Inflammatory macrophage treated with lipopolysaccharide for 1 hour (primary cell): ENCODE measurements at places on chromosomes 1 and 21.

DNA sequence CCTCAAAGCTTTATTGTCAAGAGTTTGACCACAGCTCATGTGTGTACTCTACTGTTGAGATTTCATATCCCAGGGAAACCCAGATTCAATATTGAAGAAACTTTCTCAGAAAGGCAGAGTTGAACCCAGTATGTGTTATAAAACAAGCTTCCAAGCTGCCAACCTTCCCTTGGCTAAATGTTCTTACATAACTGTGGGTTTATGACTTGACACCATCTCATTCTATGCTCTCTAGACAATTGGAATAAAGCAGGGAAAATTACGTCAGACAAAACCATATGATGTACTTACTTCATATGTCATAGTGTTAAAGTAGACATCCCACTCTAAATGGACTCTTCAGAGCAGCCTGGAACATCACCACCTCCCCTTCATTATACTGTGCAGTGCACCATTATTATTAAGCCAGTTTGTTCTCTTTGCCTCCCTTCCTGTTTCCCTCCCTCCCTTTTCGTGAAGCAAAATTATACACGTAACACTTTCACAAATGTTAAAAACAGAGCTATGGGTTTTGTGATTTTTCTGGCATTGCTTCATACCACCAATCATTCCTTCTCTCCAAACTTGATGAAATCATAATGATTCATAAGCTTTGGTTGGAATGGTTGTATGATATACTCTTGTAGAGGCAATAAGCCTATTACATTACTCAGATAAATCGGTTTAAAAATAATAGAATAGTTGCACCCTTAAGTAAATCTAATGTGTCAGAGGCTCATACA, 507.2 kb downstream of the LTN1 start:
- DNase-seq, result no peak

DNA sequence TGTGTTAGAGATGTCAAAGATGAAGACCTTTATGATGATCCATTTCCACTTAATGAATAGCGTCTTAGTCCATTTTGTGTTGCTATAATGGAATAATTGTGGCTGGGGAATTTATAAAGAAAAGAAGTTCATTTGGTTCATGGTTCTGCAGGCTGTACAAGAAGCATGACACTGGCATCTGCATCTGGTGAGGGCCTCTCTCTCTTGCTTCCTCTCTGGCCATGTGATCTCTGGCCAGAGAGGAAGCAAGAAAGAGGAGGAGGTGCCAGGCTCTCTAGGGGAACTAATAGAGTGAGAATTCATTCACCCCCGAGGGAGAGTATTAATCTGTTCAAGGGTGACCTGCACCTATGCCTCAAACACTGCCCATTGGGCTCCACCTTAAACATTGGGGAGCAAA, 242.8 kb downstream of the DISC1 start:
- DNase-seq, result peak; percentile 57

GRCh38 chr1:27832762-27833161, 2.2 kb downstream of the PPP1R8 start:
- no peak for DNase-seq

GRCh38 chr1:230171356-230172015, 104.4 kb downstream of the GALNT2 start:
- no peak for DNase-seq

- DNase-seq, result no peak
These were observed 38.3 kb downstream of the PAFAH2 start for GRCh38 chr1:25959611-25960010.

DNA sequence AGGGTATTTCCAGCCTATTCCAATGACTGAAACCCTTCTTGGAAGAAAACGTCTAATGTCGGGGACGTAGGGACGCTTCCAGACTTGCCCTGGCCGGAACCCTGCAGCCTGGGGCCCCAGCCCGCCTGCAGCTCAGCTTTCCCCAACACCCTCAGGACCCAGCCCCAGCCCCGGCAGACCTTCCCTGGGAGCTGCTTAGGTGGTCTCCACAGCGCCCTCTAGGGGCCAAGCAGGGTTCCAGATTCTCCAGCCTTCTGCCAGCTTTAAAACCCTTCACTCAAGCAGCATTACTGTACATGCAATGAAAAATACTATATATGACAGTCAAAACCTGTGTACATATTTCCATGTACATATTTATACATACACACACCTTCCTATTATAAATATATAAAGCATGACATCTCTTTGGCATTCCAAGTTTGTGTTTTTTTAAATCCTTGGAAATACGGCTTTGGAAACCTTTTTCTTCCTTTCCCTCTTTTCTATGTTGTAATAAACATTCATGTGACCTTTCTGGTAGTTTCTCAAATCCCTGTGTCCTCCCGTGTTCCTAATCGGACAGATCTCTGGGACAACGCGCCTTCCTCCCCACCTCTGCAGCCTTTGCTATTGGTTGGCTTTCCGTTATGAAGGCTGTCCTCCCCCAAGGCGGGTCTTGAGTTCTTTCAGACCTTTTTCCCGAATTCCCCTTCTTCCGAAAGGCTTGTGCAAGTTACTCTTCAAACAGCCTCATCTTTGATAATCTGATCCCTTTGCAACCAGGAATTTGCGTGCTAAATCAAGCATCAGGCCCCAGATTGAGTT, 60.3 kb downstream of the STUM start:
- DNase-seq, result peak; percentile 66

DNA sequence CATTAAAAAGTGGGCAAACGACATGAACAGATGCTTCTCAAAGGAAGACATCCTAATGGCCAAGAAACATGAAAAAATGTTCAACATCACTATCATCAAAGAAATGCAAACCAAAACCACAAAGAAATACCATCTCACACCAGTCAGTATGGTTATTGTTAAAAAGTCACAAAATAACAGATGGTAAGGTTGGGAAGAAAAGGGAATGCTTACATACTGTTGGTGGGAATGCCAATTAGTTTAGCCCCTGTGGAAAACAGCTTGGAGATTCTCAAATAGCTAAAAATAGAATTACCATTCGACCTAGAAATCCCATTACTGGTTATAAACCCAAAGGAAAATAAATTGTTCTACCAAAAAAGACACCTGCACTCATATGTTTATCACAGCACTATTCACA, 369.4 kb downstream of the KCNH1 start:
- DNase-seq, result no peak

- DNase-seq, result no peak
These were observed 326.0 kb downstream of the BARHL2 start for GRCh38 chr1:90391126-90391525.

DNA sequence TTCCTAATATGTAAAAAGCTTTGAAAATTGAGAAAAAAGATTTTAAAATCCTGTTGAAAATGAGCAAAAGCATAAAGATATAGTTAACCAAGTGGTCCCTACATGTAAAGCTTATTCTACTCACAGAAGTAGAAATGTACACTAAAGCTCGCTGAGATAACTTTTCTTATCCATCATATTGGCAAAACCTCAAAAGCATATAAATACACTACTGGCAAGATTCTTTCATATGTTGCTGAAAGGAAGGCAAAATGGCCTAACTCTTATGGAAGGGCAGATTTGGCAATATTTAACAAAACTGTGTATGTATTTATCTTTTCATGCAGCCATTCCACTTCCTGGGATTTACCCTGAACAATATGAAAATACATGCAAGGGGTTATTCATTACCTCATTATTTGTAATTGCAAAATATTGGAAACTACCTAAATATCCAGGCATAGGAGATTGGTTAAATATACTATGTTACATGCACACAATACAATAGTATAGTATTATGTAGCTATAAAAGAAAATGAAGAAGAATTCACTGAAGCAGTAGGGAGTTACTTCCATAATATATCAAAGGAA, 43.2 kb upstream of the LYPLAL1 start:
- DNase-seq, result peak; percentile 84

DNA sequence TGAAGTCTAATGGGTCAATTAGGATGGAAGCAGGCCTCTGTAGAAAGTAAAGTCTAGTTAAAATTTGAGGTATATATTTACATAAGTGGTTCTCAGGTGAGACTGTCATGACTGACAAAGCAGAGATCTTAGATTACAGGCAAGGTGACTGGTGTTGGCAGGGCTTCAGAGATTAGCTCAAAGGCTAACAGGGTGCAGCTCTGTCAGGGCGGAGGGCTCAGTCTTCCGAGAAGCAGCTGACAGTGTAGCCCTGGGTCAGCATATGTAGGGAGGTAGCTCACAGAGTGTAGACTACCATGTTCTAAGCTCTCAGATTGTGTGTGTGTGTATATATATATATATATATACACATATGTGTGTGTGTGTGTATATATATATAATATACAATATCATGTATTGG, 54.7 kb downstream of the RBM11 start:
- no peak for DNase-seq

DNA sequence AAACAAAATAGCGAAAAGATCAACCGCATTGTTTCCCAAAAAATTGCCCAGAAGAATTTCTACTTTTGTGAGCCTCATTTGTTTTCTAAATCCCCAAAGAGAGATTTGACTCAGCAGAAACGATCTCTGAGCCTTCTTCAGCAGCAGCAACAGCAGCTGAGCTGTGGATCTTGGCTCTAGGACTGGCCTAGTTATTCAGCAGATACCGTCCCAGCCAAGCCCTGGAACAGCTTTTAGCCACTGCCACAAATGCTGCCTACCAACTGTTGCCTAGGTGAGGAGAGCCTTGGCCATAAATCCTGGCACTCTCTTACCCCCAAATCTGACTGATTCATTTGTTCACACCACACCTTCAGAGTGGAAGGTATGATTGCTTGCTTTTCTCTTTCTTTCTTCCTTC, 320.1 kb downstream of the TGFB2 start:
- no peak for DNase-seq

GRCh38 chr1:59077466-59078069, 219.3 kb upstream of the FGGY start:
- DNase-seq, result peak; percentile 47

- DNase-seq, result no peak
These were observed 101.9 kb downstream of the SLC45A1 start for GRCh38 chr1:8419861-8420260.

- no peak for DNase-seq
These were observed 58.3 kb downstream of the AKT3 start for GRCh38 chr1:243791586-243792267.

DNA sequence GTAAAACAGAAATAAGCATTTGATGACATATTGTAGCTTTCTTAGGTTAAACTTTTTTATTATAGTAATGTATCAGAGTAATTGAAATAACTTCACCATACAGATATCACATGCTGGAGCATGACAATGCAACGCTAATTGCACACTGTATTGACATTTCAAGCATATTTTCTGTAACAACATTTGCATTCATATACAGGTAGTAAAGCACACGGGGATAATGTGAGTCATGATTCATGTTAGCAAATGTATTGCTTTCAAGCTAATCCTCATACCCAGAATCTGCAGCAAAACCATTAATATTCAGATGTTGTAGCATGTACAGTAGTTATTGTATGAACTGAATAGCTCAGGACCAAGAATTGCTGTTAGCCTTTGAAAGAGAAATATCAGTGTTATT, 133.9 kb downstream of the TTLL7 start:
- no peak for DNase-seq

GRCh38 chr1:173914366-173914871, 2.7 kb downstream of the SERPINC1 start:
- DNase-seq, result peak; percentile 33

DNA sequence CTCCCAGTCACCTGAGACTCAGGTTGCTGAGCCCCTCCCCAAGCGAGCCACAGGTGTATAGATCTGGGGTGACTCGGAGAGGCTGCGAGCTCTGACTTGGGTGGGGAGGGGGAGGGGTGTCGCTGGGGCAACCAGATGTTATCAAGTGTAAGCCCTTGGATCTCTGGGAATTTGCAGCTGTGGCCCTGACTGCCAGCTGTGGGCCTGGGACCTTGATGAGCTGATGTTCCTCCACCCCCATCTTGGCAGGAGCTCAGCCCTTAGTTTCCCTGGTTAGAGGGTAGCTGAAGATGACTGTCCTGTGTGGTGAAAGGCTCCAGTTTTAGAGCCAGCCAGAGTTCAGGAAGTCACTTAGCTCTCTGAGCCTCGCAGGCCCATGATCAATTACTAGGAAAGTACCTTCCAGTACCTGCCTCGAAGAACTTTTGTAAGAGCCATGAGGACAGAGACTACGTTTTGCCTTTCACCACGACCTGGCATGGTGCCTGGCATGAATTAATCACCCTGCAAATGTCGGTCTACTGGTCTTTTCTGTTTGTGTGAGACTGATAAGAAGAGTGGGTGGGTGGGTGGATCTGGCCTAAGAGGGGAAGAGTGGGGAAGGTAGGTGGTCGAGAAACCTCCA, 55.8 kb downstream of the YARS1 start:
- DNase-seq, result no peak

- DNase-seq, result no peak
These were observed 611 bp downstream of the HSPG2 start for GRCh38 chr1:21936366-21937031.

GRCh38 chr1:17168091-17168876, 36.6 kb upstream of the PADI1 start:
- DNase-seq, result no peak

DNA sequence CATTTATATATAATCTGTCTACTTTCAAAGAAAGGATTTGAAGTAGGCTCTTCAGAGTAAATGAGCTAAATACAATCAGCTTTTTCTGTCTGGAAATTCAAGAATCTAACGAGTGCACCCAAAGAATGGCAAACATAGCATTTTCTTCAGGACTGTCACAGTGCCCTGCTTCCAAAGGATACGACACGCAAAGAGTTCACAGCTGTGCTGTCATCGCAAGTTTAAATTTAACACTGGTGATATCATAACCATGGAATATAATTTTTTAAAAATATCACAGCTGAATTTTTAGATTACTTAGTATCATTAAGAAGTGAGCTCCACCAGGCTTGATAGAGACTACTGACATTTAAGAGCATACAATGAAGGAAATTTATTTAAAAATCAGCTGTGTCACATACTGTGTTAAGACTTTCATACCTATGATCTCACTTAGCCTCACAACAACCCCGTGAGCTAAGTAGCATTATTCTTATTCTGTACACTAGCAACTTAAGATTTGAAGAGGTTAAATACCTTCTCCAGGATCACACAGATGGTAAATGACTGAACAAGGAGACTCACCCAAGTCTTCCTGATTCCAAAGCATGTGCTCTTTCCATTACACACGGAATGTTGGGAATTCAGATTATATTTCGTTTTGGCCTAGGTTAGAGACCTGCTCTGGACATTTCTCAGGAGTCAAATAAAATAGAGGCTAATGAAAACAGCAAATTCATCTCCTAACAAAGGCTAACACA, 46.2 kb upstream of the PRRX1 start:
- DNase-seq, result no peak

GRCh38 chr1:36204347-36204909, 19.8 kb upstream of the THRAP3 start:
- DNase-seq, result no peak

DNA sequence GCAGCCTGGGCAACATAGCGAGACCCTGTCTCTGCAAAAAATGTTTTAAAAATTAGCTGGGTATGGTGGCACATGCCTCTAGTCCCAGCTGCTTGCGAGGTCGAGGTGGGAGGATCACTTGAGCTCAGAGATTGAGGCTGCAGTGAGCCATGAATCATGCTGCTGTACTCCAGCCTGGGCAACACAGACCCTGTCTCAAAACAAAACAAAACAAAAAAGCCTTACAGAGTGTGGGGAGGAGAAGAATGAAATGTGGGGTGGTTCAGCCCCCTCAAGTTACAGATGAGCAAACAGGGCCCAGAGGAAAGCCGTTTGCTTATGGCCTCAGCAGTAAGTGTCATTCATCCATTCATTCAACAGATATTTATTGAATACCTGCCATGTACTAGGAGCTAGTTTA, 40.7 kb downstream of the RPS6KA1 start:
- no peak for DNase-seq

GRCh38 chr1:70429219-70429618, 18.2 kb downstream of the CTH start:
- no peak for DNase-seq
